GM19239 (cell line): ENCODE measurements at places on chromosomes 16 and 17.

DNA sequence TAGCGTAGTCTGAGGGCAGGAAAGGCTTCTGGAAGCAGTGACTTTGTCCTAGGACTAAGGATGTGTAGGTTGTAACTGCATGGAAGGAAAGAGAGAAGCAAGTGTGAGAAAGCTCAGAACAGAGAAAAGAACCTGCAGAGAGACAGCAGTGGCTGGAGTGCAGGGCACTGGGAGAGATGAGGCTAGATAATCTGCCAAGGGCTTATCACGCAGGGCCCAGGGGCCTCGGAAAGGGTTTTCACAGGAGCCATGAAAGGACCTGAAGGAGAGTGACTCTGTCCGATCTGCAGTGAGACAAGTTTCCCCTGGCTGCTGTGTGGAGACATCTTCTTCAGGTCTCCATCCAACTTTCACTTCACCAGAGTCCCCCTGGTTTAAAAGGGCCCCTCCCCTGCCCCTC lies 7.1 kb upstream of the SRCAP start:
- DNase-seq, result no peak

DNA sequence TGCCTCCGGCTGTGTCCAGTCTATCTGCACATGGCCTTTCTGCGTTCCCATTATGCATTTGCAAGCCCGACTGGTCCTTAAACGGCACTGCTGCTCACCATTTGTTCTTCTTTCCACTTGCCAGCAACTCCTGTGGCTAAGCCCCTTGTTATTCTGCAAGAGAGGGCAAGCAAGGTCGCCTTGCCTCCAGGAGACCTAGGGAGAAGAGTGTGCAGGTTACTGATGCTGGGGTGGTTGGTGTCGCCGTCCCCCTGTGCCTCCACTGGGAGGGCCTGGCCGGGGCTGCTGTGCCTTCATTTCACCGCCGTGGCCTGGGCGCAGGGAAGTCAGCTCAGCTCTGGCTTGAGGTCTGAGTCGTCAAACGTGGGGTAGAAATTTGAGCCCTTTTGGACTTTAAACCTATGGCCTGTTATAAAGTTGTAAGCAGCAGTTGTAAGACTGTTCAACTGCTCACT lies 12.7 kb downstream of the SLC6A4 start:
- no peak for DNase-seq

- DNase-seq, result no peak
These were observed 4.7 kb upstream of the CUEDC1 start for GRCh38 chr17:57959929-57960328.

DNA sequence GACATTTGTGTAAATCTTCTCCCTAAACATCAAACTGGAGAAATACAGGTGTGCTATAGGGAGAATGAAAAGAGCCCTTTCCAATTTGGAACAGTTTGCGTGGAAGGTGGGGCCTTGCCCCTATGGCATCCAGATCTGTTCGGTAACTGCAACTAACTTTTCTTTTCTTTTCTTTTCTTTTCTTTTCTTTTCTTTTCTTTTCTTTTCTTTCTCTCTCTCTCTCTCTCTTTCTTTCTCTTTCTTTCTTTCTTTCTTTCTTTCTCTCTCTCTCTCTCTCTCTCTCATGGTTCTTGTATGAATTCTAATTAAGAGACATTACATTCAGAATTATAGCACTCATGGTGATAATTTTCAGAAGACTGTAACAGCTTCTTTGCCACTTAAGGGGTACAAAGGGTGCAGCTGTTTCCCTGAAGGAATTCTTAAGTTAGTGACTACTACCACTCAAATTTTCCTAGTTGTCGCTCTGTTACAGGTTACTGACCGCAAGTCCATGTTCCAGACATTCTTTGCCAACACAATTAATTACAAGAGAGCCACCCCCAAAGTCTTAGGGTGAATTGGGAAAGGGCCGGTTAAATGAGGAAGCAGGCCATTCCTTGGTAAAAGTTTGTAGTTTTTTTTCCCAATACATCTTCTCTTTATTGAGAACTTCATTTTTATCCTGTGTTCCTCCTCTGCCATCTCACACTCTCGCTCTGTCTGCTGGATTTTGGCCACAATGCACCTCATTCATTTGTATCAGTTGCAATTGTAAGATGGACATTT lies 69.8 kb downstream of the KSR1 start:
- DNase-seq, result no peak

- DNase-seq, result no peak
These were observed 1691.4 kb downstream of the TP53TG3F start for GRCh38 chr16:35150805-35151312.

DNA sequence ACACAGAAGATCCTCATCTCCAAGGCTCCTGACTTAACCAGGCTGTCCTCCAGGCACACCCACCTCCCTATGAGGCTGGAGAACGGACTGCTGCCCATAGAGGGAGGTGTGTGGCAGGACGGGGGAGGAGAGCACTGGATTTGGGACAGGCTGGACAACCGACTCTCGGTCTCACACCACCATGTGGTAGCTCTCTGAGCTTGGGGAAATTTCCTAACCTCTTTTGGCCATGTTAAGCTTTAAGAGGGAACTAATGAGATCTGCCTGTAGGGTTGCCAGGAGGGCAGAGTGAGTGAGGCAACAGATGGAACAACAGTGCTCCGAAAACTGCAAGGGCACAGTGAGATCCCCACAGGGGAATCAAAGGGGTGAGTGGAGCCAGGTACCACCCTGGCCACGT lies 32.7 kb downstream of the RHBDL3 start:
- no peak for DNase-seq

DNA sequence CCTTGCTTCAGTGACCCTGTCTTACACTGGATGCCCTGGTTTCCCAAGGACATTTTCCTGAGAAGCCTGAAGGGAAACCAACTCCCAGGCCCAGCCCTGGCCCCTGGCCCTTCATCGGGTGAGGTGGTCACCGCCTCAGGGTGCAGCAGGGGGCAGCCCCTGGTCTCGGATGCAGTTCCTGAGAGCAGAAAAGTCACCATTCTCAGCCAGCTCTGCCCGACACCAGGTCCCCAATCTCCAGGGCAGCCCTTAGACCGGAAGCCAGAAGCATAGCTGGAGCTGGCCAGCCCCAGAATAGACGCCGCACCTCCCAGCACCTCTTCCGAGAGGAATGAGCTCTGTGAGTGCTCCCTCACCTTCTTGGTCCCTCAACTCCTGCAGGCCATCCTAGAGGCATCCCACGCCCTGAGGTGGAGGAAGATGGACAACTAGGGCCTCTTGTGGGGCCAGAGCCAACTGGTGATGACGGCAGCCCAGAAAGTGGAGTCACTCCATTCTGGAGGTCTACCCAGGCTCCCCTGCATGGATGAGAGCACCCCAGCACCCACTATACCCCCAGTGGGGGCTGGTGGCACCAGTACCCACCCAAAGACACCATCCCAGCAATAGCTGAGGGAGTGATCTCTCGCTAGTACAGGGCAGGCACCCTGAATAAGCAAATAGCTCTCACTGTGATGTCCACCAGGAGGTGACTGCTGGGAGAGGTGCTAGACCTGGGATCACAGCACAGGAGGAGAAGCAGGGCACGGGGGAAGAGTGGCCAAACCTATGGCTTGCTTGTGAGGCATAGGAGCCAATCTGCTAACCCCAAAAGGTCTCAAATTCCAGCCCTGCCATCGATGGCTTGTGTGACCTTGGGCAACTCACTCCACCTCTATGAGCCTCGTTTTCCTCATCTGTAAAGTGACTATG lies 56.2 kb downstream of the TK2 start:
- DNase-seq, result no peak

DNA sequence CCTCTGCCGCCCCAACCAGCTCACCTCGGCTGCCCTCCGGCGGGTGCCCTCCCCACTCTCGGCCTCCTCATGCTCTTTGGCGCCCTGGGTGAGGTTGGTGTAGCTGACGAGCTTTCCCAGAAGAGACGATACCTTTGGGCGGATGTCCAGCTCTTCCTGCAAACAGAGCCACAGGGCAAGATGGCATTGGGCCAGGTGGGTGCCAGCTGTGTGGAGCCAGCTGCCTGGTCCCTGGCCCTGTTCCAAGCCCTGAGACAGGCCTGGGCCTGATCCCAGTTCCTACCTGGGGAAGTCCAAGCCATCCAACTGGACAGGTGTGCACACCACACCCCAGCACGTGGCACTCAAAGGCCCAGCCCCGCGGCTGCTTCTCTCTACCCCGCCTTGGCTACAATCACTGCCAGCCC lies 6.9 kb downstream of the SLC12A4 start:
- no peak for DNase-seq

DNA sequence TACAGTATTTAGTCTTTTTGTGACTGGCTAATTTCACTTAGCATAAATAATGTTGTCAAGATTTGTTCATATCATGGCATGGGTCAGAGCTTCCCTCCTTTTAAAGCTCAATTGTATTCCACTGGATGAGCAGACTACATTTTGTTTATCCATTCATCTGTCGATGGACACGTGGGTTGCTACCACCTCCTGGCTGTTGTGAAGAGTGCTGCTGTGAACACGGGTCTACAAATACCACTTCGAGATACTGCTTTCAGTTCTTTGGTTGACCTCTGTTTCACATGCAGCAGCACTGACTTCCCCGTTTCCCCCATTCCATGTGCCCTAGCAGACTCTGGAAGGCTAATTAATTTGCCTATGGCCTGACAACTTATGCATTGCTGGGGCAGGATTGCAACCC lies 285.4 kb downstream of the SHISA9 start:
- DNase-seq, result no peak

- no peak for DNase-seq
These were observed 954.7 kb upstream of the RBFOX1 start for GRCh38 chr16:6377956-6378355.

GRCh38 chr16:75288181-75288580 lies 36.8 kb upstream of the BCAR1 start:
- no peak for DNase-seq

- no peak for DNase-seq
These were observed 5.2 kb downstream of the ASGR1 start for GRCh38 chr17:7173687-7174602.

DNA sequence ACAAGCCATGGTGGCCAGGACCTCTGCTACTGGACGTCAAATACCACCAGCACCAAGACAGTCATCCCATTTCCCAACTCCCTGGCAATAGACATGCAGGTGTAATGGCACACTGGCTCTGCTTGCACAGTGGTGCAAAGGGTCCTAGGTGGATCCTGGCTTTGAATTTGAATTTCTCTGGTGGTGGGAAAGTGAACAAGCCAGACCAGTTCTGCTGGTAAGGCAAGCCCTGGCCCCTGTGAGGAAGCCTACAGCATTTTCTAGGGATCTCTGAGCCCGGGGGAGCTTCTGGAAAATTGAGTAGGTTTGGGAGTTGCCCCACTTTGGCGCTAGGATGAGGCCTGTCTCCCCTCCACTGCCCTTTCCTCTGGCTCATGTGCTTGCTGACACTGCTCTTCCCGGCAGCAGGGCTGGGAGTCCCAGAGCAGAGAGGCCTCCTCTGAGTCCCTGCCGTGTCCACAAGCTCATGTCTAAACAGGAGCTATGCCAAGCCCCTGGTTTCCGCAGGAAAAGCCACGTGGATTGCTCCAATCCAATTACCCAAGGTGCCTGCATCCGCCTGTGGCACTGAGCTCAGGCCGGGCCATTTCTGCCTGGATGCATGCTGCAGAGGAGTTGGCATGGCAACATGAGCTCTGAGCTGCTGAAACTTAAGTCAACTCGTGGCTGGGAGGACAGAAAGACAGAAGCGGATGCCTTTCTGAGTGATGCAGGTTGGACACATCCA lies 67.0 kb downstream of the PRMT7 start:
- no peak for DNase-seq

DNA sequence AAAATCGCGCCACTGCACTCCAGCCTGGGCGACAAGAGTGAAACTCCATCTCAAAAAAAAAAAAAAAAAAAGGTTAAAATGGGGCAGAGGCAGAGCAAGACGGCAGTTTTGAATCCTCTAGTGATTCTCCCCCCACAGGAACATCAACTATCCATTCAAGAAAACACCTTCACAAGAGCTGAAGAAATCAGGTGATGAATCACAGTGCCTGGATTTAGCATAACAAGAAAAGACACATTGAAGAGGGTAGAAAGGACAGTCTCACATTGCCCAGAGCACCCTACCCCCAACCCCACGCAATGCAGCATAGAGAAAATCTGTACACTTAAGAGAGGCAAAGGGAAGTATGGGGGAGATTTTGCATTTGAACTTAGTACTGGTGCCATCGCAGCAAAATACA lies 28.8 kb upstream of the RNF43 start:
- DNase-seq, result no peak

DNA sequence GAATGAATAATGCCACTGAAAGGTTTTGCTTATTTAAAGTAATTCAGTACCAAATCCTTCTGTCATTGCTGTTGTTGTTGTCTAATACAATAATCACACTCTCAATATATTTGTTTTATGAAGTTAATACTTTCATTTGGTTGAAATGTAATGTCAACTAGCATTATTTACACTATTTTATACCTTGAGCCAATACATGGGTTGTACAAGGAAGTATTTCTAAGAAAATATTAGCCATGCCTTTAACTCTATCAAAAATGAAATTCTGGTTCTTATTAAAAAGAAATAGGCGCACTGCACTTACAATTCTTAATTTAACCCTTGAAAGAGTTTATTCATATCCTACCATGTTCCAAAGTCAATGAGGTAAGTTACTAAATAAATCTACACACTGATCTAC lies 17.6 kb upstream of the ABCA10 start:
- no peak for DNase-seq

GRCh38 chr17:11803231-11803969 lies 193.9 kb downstream of the ZNF18 start:
- DNase-seq, result no peak

DNA sequence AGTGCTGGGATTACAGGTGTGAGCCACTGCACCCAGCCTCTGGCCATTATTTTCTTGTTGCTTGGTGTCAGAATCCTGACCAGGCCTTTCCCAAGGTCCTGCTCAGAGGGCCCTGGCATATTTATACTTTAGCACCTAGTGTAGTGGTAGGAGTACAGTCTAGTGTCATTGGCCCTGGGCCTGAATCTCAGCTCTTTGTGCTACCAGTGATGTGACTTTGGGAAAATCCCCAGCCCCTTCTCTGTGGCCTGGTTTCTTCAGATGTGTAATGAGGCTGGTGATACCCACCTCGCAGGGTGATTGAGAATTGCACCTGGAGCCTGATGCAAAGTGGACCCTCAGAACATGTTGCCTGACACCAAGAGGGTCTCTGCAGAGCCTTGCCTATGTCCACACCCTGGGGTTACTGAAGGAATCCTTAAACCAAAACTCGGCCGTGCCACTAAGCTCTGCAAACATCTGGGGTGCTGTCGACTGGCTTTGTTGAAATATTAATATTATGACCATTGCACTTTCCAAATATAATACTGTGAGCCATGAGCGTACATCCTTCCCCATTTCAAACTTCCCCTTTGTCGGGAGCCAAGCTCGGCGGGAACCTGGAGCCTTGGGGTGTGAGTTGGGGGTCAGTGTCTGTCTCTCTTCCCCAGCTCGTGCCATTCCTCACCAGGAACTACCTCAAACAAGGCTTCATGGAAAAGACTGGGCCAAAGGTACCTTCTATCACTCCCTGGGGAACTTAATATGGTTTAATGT lies 18.0 kb upstream of the RNF135 start:
- DNase-seq, result no peak

DNA sequence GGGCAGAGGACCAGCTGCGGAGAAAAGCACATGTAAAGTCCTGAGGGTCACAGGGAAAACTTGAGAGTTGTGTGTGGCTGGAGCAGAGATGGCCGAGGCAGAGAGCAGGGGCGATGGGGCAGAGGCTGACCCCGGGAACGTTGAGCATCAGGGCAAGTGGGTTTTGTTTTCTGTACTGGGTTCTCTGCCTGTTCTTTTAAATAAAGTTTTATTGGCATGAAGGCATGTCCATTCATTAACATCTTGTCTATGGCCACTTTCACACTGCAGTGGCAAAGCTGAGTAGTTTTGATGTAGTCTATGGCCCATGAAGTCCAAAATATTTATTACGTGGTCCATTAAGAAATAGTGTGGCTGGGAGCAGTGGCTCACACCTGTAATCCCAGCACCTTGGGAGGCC lies 64.4 kb downstream of the ABCC1 start:
- no peak for DNase-seq
